ENCODE measurements at places on chromosomes 11 and 22.

DNA sequence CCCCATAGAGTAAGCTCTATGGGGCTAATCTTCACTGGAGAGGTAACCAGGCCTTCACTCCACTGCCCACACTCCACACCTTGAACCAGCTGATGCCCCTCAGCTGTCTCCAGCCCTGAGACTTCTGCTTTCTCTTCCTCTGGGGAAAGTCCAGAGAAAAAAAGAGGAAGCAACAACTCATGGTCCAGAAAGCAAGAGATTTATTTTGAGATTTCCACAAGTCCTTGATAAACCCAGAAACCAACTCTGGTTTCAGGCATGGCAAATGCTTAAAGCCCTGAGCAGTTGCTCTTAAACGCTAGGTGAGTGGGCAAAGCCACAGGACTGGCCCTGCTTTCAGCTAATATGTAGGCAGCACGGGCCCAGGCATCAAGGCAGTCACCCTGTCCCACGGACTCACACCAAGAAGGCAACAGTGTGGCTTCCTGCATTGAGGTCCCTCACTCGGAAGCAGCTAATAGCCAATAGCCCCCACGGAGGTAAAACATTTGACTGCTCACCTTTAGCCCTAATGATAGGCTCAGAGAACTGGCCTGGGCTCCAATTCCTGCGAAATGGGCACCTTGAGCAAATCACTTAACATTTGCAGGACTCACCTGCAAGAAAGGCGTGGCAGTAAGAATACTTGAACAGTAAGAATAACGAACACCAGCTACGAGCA lies 4.3 kb downstream of the CYB561A3 start:
- peak; percentile 72 for DNase-seq

GRCh38 chr11:111665777-111666176 lies 63.5 kb downstream of the SIK2 start:
- peak; percentile 8 for DNase-seq

GRCh38 chr11:73360743-73361369 lies 15.3 kb upstream of the RELT start:
- DNase-seq, result no peak

DNA sequence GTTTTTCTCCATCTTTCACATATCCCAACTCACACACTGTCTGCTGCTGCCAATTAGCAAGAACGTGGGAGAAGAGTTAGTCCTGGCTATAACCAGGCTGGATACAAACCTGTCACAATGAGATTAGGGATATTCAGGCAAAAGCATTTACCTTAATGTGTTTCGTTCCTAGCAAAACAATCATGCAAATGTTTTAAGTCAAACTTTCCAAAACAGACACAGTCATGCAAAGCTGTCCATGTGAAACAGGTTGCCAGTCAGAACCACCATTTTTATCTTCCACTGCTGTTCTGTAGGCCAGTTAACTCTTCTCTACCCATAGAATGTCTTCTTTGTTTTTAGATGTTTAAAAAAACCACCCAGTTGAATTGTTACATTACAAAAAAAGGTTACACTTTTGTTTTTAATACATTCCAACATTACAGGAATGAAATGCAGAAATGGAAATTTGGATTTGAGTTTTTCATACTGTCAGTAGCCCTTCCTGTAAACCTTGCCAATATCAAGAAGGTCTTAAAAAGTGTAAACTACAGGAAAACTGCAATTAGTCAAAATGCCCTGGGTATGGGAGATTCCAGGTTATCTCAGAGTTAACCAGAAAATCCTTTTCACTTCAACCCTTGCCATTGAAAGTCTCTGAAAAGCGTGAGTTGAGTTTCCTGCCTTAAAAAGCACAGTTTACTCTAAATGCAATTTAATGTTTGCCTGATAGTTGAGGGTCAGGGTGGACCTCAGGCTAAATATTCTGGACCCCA lies 34.2 kb upstream of the LDLRAD3 start:
- no peak for DNase-seq

All from GM10248 (cell line).